HS-5 (cell line): ENCODE measurements at places on chromosomes 16 and 17.

GRCh38 chr17:76558198-76559095, 18.6 kb downstream of the PRCD start:
- DNase-seq, result no peak

- no peak for DNase-seq
Measured at GRCh38 chr17:50361561-50362480, 11.2 kb downstream of the MRPL27 start.

- DNase-seq, result no peak
Measured at GRCh38 chr16:52568983-52569690, 22.2 kb upstream of the TOX3 start.

- no peak for DNase-seq
Measured at GRCh38 chr16:81409016-81409556, 35.5 kb upstream of the CMIP start.

DNA sequence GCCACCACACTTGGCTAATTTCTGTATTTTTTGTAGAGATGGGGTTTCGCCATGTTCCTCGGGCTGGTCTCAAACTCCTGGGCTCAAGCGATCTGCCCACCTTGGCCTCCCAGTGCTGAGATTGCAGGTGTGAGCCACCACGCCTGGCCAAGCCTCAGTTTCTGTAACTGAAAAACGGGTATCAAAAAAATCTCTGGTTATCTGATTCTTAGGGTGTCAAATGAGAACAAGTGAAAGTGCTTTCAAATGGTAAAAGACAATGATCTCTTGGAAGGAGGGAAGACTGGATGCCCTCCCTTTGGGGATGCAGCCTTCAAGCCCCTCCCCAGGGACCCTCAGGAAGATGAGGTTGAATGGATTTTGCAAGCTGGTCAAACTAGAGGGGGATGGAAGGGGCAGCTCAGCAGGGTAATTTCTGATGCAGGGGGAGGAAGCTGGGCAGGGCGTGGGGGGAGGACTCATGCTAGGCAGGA, 22.3 kb downstream of the ARHGAP23 start:
- no peak for DNase-seq

DNA sequence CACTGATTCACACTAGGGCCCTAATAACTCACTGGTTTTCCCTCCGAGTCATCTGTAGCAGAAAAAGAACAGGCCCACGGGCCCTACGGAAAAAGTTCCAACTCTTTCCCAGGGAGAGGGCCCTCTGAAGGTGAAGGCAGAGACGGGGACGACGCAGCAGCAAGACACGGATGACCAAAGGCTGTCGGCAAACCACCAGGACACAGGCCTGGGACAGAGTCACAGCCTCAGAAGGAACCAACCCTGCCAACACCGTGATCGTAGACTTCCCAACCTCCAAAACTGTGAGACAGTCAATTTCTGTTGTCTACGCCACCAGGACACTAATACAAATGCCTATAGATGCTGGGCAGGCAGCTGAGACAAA, 5.2 kb upstream of the SPHK1 start:
- DNase-seq, result no peak

DNA sequence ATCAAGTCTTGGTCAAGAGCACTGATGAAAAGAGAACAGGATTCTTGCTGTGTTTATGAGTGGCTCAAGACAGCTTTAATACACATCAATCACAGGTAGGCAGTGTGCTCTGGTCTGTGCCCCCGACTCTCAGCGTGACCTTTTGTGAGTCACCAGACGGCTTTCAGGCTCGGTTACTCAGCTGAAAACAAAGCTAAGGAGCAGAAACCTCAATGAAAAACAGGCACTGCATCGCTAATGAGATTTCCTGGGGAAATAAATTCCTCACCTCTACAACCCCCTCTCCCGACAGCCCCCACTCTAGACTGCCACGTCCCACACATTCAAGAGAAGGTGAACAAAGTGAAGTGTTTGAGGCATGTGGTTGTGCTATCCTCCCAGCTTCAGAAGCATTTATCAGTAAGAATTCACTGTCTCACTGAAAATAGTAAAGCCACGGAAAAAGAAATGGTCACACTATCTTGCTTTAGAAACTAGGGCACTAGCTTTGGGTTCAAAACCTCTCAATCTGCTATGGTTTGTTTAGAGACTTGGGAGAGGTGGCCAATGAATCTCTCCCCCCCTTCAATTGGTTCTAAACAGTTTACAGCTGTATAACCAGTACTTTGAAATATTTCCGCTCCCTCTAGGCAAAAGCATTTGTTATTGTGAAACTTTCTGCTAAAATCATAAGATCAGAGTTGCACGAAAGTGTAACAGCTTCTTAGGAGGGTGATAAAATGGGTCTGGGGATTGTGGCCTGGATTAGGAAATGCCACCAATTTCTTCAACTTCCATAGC, 199.5 kb upstream of the PMFBP1 start:
- no peak for DNase-seq

GRCh38 chr17:79125503-79125902, 50.9 kb downstream of the ENGASE start:
- no peak for DNase-seq

GRCh38 chr17:78897664-78898047, 5.3 kb downstream of the CEP295NL start:
- DNase-seq, result no peak
